ENCODE measurements at places on chromosomes 6 and 20.

GRCh38 chr6:166617359-166617758 is 9.7 kb downstream of the RPS6KA2 start:
- DNase-seq, result no peak

- no peak for DNase-seq
Measured at GRCh38 chr6:1626481-1626880, 16.8 kb downstream of the FOXC1 start.

GRCh38 chr6:25193460-25194171 is 85.6 kb upstream of the CARMIL1 start:
- peak; percentile 60 for DNase-seq

GRCh38 chr6:142207265-142207877 is 60.3 kb downstream of the VTA1 start:
- peak; percentile 62 for DNase-seq

- DNase-seq, result no peak
Measured at GRCh38 chr20:47656318-47656717, 129.0 kb downstream of the SULF2 start.

- DNase-seq, result no peak
Measured at GRCh38 chr6:113843500-113844073, 13.6 kb upstream of the MARCKS start.

DNA sequence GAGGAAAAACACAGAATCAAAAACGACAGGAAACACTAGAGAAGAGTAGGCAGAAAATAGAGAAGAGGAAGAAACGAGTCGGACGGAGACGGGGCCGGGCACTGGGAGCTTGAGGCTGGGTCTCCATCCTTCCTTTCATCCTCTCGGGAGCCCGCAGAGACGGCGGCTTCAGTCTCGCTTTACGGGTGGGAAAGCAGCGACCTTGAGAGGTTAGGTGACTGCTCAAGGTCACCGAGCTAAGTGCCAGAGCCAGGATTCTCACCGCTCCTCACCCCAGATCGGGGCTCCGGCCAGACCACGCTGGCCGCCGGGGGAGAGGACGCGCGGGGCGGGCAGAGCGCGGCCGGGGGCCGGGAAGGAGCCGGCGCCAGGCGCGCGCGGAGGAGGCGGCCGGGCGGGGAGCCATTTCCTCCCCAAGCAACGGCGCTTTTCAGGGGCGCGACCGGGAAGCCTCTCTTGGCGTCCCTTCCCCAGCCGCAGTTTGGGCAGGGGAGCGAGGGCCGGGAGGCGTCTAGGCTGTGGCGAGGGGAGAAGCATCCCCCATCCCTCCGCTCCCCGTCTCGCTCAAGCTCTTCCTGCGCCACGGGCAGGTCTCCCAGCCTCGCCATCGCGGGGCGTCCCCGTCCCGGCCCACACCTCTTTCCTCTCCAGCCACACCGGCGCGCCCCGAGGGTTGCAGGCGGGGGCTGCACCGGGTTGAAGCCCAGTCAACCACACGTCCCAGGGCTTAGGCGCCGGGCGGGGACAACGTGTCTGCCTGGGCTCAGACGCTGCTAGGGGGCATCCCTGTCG is 24.1 kb upstream of the MAP3K7 start:
- DNase-seq, result peak; percentile 64

- DNase-seq, result no peak
Measured at GRCh38 chr20:6959900-6960312, 192.4 kb downstream of the BMP2 start.

- no peak for DNase-seq
Measured at GRCh38 chr6:6969761-6970223, 138.0 kb upstream of the RREB1 start.

- no peak for DNase-seq
Measured at GRCh38 chr6:138571181-138571580, 71.9 kb upstream of the NHSL1 start.

DNA sequence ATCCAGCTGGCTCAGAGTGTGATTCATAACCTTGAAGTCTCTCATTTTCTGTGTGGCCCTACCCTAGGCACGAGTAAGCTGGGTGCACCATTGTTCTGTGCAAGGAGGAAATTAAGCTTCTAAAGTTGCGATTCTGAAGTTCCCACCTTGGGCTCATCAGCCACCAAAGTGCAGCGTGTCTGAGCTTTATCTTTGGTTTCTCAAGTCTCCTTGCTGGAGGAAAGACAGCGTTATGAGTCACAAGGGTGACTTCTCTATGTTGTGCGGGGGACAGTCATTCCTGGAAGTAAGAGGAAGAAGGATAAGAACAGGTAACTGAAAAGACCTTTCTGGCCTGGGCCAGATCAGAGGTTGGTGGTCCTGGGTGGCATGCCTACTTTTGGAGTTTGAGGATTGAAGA is 16.8 kb downstream of the MRAP2 start:
- DNase-seq, result no peak

GRCh38 chr6:82866446-82866845 is 199.2 kb downstream of the UBE3D start:
- no peak for DNase-seq

Data from GM03348 (cell line).